Activated naive CD4-positive, alpha-beta T cell treated with anti-CD3 and anti-CD28 coated beads for 36 hours (primary cell): ENCODE measurements at places on chromosomes 7 and 10.
A peak's percentile ranks its signal among the peaks of the same experiment; 100 is the strongest.

DNA sequence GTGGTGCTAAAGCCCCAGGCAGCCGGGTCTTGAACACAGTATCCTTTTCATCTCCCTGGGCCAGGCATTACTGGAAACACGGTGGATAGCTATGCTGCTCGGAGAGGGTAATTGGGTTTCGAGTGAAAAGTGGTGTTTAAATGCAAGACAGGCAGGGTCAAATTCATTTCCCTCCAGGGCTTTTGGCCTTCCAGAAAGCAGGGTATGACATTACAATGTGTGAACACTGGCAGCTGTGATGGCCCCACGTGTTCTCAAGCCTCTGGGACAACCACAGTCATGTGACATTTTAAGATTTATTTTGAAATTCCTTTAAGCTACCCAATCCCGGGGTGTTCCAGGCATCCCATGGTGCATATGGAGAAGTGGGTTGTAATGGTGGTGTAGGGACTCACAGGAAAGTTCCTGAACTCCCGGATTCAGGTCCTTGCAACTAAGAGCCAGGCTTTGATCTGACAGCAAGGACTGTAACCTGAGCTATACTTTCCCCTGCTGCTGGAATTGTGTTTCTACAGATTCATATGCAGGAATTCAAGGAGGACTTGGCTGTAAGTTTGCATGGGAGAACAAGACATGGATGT, 46.8 kb downstream of the INSYN2A start:
- DNase-seq = no peak

DNA sequence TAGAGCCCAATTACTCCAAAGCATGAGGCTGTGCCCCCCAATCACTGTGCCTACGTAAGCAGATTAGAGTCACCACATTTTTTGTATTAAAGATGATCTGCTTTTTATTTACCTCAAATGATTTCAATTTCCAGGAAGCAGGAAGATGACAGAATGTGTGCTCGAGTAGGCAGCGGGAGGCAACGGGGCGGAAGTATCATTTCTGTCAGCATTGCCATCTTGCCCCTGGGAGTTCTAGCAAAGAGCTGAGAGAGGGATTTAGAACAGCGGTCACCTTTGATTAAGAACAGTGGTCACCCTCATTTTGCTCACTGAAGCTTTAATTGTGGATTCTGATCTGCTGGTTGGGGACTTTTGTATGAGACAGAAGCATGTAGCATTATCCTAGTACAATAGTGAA, 117.1 kb upstream of the FAM13C start:
- DNase-seq = no peak

DNA sequence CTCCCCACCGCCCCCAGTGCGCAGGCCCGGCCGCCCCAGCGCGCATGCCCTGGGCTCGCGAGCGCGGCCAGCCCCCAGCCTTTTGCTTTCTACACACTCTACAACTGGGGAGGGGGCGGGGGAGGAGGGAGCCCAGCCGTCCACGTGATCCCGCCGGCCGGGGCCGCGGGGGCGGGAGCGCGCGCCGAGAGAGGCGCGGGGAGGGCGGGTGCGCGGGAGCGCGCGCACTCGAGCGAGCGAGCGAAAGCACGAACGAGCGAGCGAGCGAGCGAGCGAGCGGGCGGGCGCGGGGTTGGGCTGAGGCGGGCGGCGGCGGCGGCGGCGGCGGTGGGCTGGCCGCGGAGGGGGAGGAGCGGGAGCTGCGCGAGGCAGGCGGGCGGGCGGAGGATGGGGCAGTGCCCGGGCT, at the start of gene AUTS2:
Gene AUTS2, plus strand, starts transcription at position 395 of the 406 bp plus-strand sequence. CDS start 1,179 bp downstream, outside the sequence.
- peak; percentile 54 for DNase-seq

GRCh38 chr10:126242397-126243260, 145.6 kb downstream of the ADAM12 start:
- no peak for DNase-seq

GRCh38 chr7:4712281-4713182, 30.4 kb downstream of the FOXK1 start:
- peak; percentile 41 for DNase-seq

- DNase-seq = no peak
Observed at GRCh38 chr7:76281006-76281705, 21.3 kb upstream of the HSPB1 start.

DNA sequence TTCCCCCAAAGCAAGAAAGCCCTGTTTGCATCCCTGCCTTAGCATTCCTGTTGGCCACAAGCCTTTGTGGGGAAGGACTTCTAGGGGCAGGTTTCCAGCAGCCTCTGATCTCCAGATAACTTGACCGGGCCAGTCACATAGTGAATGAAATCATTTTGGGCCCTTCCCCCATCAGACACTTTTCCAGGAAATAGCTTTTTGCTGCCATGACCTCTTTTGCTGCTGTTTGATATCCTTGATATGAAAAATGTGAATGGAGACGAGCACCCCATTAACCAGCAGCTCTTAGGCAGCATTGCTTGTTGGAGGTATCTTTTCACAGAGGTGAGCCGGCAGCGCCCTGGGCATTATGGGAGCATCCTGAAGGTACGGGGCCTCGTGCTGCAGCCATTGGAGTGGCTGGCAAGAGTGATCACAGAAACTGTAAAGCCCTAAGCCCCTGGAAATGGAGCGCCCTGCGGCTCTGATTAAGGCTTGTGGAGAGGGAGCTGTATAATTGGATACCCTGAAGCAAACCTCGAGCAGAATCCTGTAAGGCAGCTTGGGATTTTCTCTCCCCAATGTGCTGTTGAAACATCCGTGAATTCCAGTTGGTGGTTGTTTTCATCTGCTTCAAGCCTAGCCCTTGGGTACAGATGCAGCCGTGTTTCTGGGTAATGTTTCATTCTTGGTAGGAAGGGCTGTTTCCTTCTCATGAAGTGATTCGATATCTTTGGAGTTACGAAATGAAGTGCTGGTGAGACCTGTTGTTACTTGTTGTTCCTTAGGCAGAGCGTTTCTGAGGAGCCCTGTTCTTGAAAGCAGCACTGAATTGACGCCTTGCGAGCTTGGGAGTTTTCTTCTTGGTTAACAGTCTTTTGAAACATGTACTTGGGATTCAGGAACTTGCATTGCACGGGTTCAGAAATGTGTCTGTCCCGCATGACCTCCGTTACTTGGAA, 179.0 kb downstream of the PTEN start:
- DNase-seq = no peak

DNA sequence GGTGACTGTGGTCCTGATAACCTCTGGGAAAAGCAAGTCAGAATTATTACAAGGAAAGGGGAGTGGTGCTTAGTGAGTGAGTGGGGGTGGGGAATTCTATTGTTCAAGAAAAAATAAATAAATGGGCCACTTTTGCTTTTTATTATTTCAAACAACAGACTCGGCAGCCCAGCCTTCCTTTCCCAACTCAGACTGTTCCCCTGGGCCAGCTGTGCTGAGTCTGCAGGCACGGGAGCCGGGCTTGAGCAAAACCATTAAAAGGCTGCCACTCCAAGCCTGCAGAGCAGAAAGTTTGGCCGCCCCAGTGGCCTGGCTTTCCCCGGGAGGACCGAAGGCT, 90.0 kb downstream of the PLXNA4 start:
- no peak for DNase-seq

DNA sequence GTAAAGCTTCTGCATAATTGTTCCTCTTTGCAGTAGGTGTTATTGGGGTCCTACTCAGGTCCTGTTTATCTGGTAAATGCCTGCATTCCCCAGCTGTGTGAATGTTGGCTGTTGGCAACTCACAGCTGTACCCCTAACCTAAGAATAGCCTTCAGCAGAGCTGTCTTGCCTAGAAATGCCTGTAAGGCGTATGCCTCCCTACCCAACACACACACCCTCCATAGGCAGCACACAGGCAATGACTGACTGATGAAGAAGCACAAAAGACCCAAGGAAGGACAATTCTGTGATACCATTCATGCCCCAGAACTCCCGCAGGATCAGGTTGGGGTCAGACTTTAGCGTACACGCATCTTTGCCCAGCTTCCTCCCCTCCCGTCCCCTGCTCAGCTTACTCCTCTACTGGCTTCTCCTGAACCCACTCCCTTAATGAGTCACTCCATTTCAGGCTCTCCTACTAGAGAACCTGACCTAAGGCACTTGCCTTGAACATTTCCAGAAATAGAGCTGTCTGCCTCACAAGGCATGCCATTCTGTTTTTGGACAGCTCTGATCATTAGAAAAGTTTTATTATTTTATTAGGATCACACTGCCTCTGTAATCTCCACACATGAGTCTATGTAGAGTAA, 99.2 kb upstream of the PIK3CG start:
- DNase-seq = no peak

- DNase-seq = peak; percentile 70
Observed at GRCh38 chr7:157250605-157251228, 86.1 kb upstream of the DNAJB6 start.

- no peak for DNase-seq
Observed at GRCh38 chr7:45579391-45579801, 5.2 kb downstream of the ADCY1 start.

GRCh38 chr7:157980774-157981173, 606.8 kb downstream of the PTPRN2 start:
- DNase-seq = no peak

DNA sequence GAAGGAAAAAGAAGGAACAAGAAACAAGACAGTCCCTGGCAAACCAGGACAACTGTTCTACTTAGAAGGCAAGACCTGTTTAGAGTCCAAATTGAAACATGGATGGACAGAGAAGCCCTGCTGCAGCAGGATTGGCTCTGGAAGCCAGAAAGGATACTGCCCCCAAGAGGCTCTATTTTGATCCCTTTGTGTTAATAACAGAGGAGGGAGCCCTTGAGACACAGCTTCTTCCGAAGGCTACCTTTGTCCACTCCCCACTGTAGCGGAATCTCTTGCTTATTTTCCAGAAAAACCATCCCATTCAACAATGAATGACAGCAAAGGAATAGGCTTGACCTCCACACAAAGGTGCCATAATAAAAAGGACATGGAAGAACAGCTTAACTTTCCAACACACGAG, 120.3 kb upstream of the FOXK1 start:
- no peak for DNase-seq

- no peak for DNase-seq
Observed at GRCh38 chr10:32744321-32744720, 213.7 kb downstream of the ITGB1 start.

- no peak for DNase-seq
Observed at GRCh38 chr10:44980309-44981171, 1.9 kb upstream of the DEPP1 start.

DNA sequence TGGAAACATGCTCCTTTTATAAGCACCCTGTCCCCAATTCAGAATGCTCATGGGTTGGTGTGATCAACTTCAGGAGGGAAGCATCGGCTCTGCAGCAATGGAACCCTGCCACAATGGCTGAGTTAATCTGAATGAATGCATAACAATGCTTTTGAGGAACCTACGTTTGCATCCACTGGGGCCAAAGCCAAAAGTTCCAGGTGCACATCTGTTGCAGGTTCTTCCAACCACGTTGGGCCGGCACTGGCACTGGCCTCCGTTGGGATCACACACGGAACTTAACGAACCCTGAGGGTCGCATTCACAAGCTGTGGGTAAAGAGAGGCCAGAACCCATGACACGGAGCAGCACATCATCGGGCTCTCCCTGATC, 43.4 kb downstream of the LAMB1 start:
- no peak for DNase-seq

DNA sequence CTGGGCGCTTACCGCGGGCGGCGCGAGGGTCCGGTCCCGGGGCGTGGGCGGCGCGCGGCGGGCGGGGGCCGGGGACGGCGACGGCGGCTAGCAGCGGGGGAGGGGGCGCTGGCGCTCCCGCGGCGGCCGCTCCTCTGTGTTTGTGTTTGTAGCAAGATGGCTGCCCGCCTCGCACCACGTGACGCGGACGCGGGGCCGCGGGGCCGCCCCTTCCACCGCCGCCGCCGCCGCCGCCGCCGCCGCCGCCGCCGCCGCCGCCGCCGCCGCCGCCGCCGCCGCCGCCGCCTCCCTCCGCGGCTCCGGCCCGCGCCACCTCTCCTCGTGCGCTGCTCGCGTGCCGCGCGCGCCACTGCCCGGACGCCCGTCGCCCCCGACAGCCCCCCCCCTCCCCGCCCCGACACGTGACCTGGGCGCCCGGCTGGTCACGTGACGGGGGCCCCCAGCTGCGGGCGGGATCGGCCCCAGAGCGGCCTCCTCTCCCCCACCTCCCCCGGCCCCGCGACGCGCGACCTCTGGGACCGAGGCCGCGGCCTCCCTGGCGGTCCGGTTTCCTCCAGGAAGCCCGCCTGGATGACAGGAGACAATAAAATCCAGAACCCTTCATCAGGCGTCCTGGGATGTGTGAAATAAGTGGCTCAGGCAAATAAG, at the start of gene GIGYF1:
Gene GIGYF1, minus strand, starts transcription at position 153 of the 648 bp plus-strand sequence. CDS start 6,012 bp downstream, outside the sequence.
- peak; percentile 72 for DNase-seq

DNA sequence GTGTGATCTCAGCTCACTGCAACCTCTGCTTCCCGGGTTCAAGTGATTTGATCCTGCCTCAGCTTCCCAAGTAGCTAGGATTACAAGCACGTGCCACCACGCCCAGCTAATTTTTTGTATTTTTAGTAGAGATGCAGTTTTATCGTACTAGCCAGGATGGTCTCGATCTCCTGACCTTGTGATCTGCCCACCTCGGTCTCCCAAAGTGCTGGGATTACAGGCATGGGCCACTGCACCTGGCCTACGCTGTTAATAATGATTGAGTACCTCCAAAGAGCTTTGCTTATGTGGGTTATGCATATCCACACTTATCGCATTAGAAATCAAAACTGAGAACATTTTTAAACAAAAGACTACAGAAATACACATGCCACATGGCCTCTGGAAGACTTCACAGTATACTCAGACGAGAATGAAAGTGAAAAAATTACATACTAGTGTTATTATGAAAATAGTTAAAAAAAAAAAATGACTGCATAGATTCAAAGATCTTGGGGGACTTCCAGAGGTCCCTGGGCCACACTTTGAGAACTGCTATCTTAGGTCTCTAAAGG, 25.4 kb downstream of the RPP38 start:
- peak; percentile 59 for DNase-seq

DNA sequence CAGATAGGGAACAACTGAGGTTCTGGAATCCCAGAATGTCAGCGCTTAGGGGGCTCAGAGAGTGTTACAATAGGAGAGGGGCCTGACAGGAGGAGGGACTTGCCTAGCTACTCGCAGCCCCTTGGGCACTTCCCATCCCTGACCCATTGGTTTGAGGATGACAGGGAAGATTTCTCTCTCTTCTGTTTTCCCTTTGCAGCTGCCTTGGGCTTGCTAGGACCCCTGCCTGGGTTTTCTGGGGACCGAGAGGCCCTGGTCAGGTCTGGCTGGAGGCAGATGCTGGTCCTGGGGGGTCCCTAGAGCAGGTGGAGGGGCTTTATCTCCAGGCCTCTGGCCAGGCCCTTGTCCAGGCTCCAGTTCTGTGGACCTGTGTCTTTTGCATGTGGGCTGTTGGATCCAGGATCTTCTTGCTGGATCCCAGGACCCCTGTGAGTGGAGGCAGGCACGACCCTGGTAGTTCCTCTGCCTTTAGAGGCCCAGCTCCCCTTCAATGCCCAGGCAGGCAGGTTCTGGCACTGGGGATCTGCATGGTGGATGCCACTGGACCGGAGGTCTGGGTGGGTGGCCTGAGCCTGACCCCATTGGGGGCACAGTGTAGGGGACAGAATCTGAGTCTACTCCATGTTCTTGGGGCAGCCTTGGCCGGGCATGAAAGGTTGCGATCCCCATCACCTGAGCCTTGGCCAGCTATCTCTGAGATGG, 26.9 kb downstream of the RAMP3 start:
- no peak for DNase-seq

- DNase-seq = no peak
Observed at GRCh38 chr7:5646846-5647245, 134.6 kb downstream of the RNF216 start.

- DNase-seq = no peak
Observed at GRCh38 chr10:88865281-88865876, 13.7 kb upstream of the ANKRD22 start.

GRCh38 chr10:102154466-102155116, 2.4 kb downstream of the NOLC1 start:
- DNase-seq = no peak
